Small intestine (tissue), 16 donors: ENCODE measurements at places on chromosomes 6 and 20. TPM values are rescaled to one million over a fixed set of nuclear protein-coding genes. Genes with fewer than 3 reads are reported as not detected.
A peak's percentile ranks its signal among the peaks of the same experiment; 100 is the strongest.

GRCh38 chr20:17995967-17996819, 27.4 kb downstream of the MGME1 start:
- peak; percentile 57 for DNase-seq

DNA sequence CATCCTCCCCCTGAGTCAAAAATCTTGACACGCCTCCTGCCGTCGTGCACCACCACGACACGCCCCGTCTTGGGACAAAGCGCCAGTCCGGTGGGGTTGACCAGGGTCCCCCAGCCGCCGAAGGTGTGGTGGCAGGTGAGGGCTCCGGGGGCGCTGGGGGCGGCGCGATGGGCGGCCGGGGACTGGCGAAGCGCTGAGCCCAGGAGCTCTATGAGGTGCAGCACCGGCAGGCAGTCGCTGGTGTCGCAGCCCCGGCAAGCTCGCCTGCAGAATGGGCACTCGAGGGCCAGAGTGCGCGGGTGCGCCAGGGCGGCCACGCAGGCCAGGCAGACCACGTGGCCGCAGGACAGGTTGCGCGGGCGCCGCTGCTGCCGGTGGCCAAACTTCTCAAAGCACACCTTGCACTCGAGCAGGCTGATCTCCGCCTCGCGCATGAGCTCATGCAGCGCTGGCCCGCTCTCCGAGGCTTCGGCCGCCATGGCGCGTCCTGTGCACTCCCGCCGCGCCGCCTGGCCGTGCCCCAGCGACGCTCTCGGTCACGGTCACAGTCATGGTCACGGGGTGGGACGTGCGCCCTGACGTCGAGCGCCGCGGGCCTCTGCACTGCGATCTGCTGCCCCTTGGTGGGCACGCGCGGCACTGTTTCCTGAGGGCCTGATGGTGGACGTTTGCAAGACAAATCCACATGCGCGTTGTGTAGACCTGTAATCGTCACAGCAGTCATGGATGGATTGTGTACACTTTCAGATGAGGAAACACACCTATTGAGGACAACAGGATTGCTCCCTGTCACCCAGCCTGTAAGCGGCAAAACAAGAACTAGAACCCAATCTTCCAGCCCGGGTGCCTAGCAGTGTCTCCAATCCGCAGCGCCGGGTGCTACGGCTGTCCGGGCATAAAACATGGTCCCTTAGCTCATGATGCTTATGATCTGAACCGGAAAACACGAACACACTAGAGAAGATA, at the start of gene NHLRC1:
TSS of gene NHLRC1 (minus strand) at position 550 of the 966 bp plus-strand sequence. CDS start at position 479, 71 bp downstream.
- peak; percentile 96 for DNase-seq

SPATA25 gene
- polyA plus RNA-seq: not detected

DNA sequence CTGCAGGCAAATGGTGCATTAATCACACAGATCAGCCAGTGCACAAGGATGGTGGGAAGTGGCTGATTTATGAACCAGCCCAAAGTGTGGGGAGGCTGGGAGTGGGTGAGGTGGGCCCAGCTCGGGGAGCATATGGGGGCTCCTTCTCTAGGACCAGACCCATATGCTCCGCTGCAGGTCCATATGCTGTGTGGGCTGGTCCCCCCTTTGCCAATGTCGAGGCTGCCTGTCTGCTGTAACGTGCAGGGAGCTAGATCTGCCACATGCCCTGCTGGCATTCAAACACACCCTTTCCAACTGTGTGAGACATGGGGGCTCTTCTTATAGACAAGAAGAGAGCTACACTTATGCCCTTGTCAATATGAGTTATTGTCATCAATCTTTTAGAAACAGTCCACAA, 566.3 kb downstream of the DHX35 start:
- no peak for DNase-seq

DNA sequence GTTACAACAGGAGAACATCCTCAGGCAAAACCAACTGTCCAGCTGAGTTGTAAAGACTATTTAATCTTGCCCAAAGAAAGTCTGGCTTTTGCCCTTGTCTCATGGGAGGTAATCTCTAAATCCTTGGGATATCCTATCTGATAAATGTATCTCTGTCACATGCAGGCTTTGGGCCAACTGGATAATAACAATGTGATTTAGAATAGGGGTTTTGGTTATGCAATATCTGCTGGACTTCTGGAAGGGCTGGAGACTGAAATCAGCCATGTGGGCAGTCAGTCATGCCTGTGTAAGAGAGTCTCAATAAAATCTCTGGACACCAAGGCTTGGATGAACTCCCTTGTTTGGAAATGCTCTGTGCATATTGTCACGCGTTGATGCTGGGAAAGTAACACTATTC, 56.3 kb upstream of the PRL start:
- no peak for DNase-seq

- DNase-seq: peak; percentile 69
These were observed 10.2 kb downstream of the SMPDL3A start for GRCh38 chr6:122799140-122799745.

OPN5 gene
- polyA plus RNA-seq: not detected

DNA sequence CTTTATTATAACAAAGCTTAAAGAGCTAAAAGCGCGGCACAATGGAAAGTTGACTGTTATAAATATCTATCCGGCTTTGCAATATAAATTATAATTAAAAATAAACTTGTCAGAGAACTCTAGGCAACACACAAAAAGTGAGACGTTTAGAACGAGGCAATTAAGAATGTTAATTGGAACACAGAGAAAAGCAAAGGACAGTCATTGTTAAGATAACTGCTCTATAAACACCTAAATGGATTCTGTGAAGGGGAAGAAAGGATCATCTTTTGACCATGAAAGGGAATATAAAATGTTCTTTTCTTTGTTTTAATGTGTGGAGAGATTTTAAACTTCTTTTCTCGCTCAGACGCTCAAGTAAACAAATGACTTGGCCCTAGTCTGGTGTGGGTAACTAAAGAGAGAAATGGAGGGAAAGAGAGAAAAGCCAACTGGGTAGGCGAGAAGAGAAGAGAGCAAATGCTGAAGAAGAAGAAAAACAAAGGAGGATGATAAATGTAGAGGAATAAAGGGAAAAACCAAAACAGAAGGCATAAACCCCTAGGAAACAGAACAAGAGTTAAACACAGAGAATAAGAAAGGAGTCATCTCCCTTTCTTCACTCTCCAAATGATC, 9.3 kb upstream of the SALL4 start:
- DNase-seq: no peak

KIAA0408 gene
- polyA plus RNA-seq: 1.1 TPM

- DNase-seq: no peak
These were observed 25.1 kb downstream of the TRIM27 start for GRCh38 chr6:28898710-28898965.

DNA sequence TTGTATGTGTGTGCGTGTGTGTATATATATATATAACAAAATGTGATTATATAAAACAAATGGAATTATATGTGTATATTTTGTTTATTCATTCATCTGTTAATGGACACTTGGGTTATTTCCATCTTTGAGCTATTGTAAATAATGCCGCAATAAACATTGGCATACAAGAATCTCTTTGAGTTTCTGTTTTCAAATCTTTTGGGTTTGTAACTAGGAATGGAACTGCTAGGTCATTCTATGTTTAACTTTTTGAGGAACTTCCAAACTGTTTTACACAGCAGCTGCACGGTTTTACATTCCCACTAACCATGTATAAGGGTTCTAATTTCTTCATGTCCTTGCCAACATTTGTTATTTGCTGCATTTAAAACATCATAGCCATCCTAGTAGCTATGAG, 39.9 kb upstream of the TGM2 start:
- no peak for DNase-seq

DNA sequence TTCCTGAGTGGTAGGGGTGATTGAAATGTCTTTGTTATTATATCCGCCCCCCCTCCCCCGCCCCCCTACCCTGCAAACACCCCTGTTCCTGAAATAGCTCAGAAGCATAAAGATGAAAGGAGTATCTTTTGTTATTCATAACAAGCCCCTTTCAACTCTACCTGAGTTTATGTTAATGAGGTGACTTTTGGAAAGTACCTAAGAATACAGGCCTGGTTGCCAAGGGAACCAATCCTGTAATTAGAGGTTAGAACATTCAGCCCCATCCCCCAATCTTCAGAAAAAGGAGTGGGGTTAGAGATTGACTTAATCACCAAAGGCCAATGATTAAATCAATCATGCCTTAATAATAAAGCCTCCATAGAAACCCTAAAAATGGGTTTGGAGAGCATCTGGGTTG, 979.2 kb upstream of the GJE1 start:
- DNase-seq: no peak

GRCh38 chr6:17780061-17780460, 73.3 kb upstream of the NUP153 start:
- DNase-seq: no peak

GRCh38 chr6:28638787-28639430, 113.2 kb downstream of the GPX5 start:
- DNase-seq: no peak

ZNF318 gene
- 18.1 TPM for polyA plus RNA-seq

DNA sequence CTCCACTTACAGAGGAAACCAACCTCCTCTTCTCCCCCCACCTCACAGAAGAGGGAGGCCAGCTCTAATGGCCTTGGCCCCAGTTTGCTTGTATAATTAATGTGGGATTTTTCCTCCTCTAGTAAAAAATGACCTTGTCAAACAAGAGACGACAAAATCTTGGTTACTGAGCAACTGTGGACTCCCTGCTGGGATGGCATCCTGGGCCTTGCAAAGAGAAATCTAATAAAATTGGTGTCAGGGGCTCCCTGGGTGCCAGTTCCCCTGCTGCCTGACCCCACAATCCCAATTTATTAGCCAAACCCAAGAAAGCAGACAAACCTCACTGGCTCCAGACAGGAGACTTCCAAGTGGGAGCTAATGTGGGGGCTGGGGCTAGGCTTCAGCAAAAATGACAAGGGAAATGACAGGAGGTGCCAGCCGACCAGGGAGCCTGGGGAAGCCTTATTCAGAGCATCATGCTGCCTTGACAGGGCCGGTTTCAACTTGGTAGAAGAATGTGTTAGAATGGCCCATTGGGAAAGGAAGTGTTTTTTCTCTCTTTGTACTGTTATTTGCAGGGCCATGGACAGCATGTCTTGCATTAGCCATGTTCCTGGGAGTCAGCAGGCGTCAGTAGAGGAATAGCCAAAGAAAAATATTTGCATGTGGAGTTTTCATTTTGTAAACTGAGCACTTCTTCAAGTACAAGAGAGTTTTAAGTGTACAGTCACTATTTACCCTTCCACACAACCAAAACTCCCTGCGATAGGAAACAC, 816.9 kb downstream of the DHX35 start:
- DNase-seq: no peak

GRCh38 chr20:46169245-46170171, 51.4 kb downstream of the CD40 start:
- no peak for DNase-seq

PRRT1 gene
- polyA plus RNA-seq: 4.7 TPM

- peak; percentile 94 for DNase-seq
These were observed 44.6 kb upstream of the SEC63 start for GRCh38 chr6:108002365-108003221.

DNA sequence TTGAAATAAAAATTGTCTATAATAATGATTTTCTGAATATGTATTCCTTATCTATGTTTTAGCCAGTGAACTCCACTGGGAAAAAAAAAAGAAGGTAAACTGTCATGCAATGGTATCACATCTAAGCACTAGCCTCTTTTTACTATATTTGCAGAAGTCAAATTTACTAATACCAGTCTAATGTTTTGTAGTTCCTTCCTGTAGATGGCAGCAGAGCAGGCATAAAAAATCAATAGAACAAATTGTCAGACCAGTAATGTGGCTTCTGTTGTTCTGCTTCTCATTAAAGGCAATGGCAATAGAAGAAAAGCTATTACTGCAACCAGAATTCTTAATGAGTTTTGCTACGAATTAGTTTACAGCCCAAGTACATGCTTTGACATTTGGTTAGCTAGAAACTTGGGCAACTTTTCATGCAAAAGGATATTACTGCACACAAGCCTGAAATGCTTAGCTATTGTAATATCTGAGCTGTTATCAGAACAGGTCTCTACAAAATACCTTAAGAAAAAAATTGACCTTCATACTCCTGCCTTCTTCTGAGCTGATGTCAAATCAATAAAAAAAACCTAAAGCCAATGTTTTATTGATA, 476.9 kb downstream of the KHDRBS2 start:
- DNase-seq: peak; percentile 61

GRCh38 chr6:151240036-151240685, 394 bp downstream of the AKAP12 start:
- no peak for DNase-seq

DNA sequence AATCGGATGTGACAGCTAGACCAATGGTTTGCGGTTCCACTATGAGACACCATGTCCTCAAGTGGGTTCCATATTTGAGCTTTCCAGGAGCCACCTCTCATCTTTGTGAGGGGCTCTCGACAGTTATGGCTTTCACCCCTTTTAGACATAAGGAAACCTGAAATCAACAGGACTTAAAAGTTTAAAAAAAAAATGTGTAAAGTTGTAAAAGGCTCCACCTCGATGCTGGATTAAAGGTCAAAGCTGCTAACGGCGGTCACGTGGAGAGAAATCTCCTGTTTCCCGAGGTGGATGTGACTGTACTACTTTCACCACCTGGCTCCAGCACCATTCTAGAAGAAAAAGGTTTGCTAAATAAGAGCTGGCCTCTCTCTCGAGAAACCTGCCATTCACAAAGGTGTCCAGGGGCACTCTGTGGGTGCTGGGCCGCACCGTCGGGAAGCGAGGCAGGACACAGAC, 542 bp downstream of the ATP5F1E start:
- peak; percentile 77 for DNase-seq

- no peak for DNase-seq
These were observed 502.6 kb upstream of the JAG1 start for GRCh38 chr20:11176431-11176830.

REM1 gene
- polyA plus RNA-seq: not detected

- no peak for DNase-seq
These were observed 938.1 kb upstream of the EPHA7 start for GRCh38 chr6:94357381-94357980.

SLC2A10 gene
- 3.7 TPM for polyA plus RNA-seq

LIN28B gene
- not detected for polyA plus RNA-seq

GRCh38 chr6:154815938-154816820, 83.0 kb downstream of the SCAF8 start:
- no peak for DNase-seq

DNA sequence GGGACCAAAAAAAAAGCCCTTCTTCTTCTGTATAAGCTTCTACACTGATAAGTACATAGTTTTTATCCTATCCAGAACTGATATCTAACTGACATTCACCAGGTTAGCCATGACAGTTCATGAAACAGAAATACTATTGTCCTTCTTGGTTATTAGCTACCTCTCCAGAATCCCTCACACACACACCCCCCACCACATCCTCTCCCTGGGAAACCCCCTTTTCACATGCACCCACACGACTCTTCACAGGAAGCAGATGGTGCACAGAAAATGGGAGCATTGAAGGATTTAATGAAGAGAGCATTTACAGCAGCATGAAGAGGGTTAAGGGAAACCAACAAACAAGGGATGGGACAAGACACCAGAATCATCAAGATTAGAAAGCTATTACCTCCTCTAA, 88.9 kb downstream of the FHL5 start:
- DNase-seq: no peak

RPS10 gene
- polyA plus RNA-seq: 3,085 TPM

PGM3 gene
- polyA plus RNA-seq: 15.3 TPM

DNA sequence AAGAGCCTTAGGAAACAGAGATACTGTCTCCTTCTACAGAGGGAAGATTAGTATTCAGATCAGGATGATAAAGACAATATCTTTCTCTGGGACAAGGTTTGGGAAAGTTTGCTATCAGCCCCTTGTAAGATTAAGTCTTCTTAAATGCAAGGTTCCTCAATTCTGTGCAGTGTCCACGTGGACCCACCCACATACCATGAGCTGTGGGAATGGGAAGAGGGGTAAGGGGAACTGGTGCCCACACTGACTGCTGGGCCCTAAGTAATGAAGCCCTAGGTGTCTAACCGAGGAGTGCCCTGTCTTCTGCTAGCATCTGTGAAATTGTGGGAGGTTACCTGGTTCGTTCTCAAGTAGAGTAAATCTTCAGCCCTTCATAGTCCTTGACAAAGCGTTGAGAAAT, 5.8 kb upstream of the SSTR4 start:
- no peak for DNase-seq
